ENCODE measurements at places on chromosomes 7 and 10.

DNA sequence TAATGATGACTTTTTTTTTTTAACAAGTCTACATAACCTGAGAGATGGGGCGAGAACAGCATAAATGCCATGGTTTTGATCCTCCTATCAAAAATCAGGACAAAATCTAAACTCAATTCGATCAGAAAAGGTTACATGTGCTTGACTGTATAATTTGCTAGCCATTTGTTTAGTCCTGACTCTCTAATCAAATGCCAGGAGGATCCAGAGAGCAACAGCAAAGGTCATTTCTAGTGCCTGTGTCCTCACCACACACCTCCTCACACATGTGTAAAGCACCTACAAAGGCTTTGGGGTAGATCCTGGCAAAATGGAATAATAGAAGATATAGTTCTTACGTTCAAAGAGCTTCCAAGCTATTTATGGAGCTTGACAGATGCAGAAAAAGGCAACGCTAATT is 11.0 kb upstream of the FAS start:
- DNase-seq, result no peak

DNA sequence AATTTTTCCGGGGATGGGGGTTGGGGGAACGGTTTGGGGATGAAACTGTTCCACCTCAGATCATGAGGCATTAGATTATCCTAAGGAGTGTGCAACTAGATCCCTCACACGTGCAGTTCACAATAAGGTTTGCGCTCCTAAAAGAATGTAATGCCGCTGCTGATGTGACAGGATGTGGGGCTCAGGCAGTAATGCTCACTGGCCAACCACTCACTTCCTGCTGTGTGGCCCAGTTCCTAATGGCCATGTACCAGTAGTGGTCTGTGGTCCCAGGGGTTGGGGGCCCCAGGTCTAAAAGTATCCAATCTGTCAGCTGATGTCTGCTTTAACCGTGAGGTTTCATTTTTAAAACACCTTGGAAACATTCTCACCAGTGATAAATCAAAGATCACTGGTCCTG is 2.2 kb downstream of the STN1 start:
- no peak for DNase-seq

DNA sequence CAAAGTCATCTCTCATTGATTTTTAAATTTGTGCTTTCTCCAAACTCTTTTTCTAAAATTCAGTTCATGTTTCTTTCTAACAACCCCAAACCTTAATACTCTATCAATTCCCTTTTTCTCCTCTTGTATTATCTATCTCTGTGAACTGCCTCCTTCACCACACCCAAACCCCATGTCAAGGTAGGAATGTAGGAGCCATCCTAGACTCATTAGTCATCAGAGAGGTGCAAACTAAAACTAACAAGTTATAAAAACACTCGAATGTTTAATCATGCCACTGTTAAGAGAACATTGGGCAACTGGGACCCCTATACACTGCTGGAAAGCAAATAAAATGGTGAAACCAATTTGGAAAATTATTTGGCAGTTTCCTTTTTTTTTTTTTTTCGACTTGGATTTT is 533.8 kb upstream of the LRRN3 start:
- no peak for DNase-seq

GRCh38 chr7:70432567-70433001 is 699.4 kb upstream of the GALNT17 start:
- DNase-seq, result no peak

GRCh38 chr10:79106256-79107050 is 37.7 kb downstream of the ZMIZ1 start:
- no peak for DNase-seq

DNA sequence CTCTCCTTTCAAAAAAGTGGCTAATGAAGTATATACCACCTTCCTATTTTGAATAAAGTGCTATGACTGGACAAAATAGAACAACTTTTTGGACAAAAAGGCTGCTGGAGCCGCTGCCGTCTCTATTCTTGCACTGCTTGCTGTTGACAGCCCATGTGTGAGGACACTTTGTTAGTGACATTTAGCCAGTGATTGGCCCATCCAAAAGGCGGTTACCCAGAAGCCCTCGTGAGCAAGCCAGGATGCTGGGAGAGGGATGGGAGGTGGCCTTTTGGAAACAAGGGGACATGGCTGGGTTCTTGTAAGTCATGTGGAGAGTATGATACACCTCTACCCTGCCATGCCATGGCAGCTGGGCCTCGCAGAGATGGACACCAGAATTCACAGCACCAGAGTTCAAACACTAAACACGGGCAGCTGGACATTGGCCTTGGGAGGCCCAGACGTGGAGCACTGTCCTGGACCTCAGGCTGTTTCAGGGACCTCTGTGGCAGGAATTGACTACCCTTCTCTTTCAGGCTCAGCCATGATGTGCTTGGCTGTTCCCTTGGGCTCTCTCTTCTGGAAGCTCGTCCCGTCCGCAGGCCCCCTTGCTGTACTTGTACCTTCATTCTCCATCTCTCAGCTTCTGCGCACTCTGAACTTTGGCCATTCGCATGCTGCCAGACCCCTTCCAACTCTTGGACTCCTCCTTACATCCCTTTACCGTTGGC is 118.3 kb downstream of the TCF7L2 start:
- no peak for DNase-seq

DNA sequence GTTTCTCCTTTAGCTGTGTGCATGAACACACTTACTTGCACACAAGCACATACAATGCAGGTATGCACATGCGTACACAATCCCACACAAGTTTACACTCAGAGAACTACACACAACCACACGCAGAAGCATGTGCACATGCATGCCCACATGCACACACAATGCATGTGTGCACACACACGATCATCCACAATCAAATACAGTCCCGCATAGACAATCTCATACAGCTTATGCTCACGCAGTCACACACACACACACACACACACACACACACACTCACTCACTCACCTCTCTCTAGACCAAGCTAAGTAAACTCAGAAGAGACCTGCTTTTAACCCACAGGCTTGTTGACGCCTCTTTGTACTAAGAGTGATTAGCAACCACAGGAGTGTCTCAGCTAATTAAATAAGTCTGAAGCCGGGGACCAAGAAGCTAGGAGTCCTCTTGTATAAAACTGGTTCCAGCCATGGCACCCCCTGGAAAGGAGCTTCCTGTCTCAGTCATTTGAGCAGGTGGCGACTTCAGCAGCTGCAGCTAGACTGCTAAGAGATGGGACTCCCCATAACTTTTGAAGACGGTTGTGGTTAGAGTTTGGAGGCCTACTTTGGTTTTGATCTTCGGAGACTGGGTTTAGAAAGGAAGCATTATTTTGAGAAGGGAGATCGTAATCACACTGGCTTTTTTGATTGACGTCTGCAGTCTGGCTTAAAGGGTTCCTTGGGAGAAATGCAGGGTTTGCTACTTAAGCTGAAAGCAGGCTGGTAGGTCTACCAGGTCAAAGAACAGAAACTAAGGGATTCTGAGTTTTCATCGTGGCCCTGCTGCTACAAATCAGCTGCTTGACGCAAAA is 82.3 kb upstream of the ADRB1 start:
- DNase-seq, result no peak

All from SIG-M5 (cell line).